ENCODE measurements at places on chromosomes 11 and 22. TPM values are rescaled to one million over a fixed set of nuclear protein-coding genes. Genes with fewer than 3 reads are reported as not detected.

DNA sequence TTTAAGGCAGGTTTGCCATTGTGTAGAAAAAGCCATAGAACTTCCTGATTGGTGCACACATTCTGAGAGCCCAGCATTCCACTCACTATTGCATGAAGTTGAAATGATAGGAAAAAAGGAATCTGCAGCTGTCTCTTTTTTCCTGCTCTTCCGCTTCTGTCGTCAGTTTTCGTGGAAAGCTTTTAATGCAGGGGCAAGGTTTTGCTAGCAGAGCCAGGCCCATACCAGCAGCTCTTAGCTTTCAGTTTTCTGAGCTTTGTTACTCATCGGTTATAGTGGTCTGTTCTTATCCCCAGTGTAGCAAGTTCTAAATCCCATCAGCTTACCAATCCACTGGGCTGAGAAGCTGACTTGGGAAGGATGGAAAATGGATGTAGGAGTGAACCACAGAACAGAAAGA lies 162.9 kb upstream of the TTC12 start:
- DNase-seq, result no peak

GRCh38 chr22:26753125-26753862 lies 95.9 kb downstream of the MIAT start:
- DNase-seq, result no peak

- no peak for DNase-seq
Observed at GRCh38 chr11:36376888-36377758, 81.0 kb downstream of the PRR5L start.

GRCh38 chr22:44718418-44718817 lies 16.4 kb downstream of the PRR5 start:
- DNase-seq, result no peak

GRCh38 chr11:102972853-102973252 lies 17.3 kb upstream of the MMP13 start:
- DNase-seq, result no peak

DNA sequence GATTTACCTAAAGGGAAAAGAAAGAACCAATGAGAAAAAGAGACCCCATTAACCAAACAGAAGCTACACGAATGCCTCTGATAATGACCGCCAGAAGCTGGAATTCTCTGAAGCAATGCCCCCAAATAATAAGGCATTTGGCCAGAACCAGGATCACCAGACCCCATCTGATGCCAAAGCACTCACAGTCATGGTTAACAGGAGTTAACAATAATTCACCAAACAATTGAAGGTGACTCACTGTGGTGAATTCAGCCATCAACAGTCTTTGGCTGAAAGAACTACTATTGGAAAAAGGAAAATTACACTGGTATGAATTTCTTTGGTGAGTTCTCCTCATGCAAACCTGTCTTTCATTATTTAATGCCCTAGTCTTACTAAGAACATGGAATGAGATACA lies 21.9 kb upstream of the NFRKB start:
- no peak for DNase-seq

DNA sequence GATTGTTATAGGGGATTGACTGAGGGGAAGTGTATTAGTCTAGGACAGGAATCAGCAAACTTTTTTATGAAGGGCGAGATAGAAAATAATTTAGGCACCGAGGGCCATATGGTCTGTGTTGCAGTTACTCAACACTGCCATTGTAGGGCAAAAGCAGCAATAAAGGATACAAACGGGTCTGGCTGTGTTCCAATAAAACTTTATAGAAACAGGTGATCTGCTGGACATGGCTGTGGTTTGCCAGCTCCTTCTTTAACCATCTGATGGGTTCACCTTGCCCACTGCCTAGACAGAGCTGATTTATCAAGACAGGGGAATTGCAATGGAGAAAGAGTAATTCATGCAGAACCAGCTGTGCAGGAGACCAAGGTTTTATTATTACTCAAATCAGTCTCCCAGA lies 20.0 kb downstream of the PRR5L start:
- DNase-seq, result no peak

DNA sequence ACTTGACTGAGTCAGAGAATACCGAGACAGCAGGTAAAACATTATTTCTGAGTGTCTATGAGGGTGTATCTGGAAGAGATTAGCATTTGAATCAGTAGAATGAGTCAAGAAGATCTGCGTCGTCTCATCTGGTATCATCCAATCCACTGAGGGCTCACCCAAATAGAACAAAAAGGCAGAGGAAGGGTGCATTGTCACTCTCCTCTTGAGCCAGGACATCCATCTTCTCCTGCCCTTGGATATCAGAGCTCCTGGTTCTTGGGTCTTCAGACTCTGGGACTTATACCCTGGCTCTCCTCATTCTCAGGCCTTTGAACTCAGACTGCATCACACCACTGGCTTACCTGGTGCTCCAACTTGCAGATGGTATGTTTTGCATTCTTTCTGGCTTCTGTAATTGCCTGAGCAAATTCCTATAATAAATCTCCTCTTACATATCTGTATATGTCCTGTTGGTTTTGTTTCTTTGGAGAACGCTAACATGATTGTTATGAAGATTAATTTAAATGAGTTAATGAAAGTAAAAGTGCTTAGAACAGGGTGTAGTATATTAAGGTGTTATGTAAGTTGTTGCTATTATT lies 49.3 kb downstream of the ME3 start:
- DNase-seq, result no peak

DNA sequence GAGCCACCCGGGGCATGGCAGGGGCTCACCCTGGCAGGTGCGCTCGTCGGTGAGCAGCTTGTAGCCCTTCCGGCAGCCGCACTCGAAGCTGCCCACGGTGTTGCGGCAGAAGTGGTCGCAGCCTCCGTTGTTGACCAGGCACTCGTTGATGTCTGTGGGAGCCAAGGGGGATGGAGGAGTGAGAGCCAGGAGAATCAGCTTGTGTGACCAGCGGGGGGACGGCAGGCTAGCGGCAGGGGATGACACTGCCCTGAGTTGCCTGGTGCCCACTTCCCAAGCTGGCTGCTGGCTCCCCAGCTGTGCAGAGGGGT lies 44.7 kb upstream of the TTLL12 start:
- DNase-seq, result no peak

DNA sequence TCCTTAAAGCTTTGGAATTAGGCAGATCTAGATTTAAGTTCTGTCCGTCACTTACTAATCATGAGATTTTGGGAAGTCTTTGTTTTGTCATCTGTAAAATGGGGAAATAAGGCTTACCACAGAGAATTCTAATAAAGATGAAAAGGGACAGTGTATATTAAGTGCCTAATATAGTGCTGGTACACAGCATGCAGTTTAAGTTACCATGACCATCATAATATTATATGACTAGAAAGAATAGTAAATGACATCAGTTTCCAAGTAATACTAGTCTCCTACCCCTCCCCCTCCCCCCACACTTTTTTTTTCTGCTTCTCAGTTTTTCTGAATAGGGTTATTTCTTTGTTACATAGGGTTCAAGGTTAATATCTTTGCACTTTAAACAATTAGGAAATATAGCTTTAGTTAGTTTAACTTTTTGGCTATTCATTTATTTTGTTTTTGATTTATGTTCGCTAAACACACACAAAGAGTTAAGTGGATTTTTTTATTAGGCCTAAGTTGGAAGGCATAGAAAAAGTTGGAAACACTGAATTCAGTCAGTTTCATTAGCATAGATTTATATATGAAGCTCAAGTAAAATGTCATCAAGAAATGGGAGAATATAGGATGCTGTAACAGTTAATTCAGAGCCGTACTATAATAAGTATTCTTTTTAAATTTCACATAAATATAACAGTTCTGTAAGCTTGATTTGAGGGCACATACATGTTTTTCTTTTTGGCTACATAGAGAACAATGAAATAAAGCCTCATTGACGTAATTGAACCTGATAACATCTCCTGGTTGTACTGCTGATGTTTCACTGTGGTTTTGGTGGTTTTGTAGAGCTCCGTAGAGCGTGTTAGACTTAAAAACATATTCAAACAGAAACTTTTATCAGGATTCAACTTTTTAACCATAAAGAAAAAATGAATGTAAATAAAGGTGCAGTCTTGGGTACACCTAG lies 121.2 kb downstream of the PDE3B start:
- DNase-seq, result peak; percentile 47

DNA sequence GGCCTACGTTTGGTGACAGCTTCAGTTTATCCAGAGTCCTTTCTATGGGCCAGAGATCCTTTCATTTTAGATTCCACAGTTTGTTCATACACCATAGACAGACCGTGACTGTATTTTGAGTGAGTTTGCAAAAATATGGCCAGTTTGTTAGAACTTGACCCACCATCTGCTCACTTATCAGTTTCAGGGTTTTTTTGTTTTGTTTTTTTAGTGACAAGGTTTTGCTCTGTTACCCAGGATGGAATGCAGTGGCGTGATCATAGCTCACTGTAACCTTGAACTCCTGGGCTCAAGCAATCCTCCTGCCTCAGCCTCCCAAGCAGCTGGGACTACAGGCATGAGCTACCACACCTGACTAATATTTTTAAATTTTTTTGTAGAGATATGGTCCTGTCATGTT lies 9.1 kb upstream of the CKAP5 start:
- DNase-seq, result no peak

DNA sequence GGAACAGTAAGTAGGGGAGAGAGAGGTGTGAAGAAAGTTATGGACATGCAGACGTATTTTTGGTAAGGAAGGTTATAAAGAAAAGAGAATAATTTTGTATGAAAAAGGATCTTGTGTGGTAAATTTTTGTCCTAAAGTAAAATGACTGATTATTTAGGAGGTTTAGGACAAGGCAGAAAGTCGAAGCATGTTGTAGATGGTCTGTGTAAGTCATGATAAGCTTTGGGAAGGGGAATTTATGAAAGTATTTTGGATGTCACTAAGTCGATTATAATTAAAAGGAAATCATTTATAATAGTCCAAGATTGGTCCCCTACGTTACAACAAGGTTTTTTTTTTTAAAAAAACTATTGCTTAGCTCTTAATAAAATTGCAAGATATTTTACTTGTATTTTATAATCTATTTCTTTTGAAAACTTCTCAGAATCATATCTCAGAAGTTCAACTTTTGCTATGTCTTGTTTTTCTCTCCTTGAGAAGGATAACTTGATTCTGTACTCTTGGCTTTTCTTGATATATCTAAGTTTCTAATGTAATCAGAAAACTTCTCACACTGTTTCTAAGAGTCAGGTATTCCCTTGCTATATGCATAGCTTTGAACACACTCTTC lies 10.9 kb upstream of the CABP2 start:
- DNase-seq, result no peak

- DNase-seq, result no peak
Observed at GRCh38 chr11:60891103-60891741, 15.2 kb downstream of the PRPF19 start.

- no peak for DNase-seq
Observed at GRCh38 chr11:111637885-111638284, 35.6 kb downstream of the SIK2 start.

GRCh38 chr11:131041331-131042040 lies 125.2 kb upstream of the SNX19 start:
- no peak for DNase-seq

DNA sequence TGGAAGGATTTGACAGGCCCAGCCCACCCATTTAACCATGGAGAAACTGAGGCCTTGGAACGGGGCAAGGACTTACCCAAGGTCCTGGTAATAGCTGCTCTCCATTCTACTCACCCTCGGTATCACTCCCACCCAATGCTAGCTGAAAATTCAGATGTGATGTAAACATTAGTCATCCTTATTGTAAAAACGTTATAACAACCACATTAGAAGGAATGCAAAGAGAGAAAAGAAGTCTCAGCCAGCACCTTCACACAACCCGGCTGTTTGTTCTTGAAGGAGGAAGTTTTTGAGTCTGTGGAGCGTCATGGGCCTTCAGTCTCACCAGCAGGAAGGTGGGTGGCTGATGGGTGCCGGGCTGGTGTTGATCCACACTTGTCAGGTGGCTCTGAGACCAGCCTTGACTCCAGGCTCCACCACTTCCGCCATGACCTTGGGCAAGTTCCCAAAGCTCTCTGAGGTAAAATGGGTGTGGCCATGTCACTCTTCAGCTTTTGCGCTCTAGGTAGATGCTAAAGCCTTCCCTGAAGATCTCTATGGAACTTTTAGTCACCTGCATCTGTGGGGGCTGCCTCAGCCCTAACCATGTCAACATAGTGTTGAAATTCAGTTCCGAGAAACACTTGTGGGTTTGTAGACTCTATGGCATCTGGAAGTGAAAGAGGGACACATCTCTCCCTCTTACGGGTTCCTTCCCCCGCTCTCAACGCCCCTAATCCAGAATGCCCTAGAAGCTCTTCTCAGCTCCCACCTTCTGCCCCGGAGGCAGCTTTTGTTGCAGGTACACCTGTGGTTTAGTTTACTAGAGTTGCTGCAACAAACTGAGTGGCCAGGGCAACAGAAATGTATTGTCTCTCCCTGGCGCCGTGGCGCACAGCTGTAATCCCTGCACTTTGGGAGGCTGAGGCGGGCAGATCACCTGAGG lies 14.8 kb downstream of the CD6 start:
- no peak for DNase-seq

DNA sequence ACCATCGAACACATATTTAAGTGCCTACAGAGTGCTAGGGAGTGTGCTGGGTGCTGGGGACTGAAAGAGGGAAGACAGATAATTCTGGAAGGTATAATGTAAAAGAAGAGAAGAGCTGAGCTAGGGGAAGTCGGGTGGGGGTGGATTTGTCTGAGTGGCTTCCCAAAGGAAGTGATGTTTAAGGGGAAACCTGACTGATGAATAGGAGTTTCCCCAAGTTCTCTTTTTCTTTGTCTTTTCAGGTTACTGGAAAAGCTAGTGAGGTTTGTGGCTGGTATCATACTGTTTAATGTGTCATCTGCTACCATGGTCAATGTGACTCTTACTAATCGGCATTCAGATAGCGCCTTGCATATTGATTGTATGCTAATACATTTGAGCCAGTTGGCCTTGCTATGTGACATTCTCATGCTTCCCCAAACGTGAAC lies 151.6 kb upstream of the MTMR2 start:
- no peak for DNase-seq

DNA sequence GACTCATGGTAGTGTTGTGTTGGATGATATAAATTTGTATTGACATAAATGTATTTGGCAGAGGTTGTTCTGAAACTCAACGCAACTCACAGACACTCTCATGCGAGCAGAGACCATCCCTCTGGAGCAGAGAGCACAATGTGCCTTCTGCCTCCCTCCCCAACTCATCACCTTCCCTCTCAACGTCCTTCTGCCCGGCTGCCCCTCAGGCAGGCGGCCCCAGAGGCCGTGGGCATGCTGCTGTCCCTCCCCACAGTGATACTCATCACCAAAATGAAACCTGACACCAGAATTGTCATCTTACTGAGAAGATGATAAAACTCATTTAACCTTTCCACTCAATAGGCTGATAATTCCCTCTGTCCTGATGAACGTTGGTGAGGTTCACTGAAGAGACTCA lies 260.6 kb downstream of the ETS1 start:
- DNase-seq, result no peak

The C11orf65 gene
- not detected for total RNA-seq

The LIN7C gene
- total RNA-seq, result 23.6 TPM

The SDHAF2 gene
- total RNA-seq, result 50.1 TPM

The OR4D11 gene
- total RNA-seq, result not detected

The EHF gene
- total RNA-seq, result not detected

The RTL10 gene
- total RNA-seq, result 65.5 TPM

The SH3BP1 gene
- total RNA-seq, result 18.7 TPM

The PGA3 gene
- not detected for total RNA-seq

The CARD10 gene
- total RNA-seq, result 34.8 TPM

The FAM83F gene
- 0.18 TPM for total RNA-seq

The CRYBB2 gene
- 1.1 TPM for total RNA-seq

The OR5T1 gene
- not detected for total RNA-seq
